ENCODE measurements at places on chromosomes 1 and 21.

- no peak for DNase-seq
Observed at GRCh38 chr1:23111600-23112535, 56.8 kb downstream of the LUZP1 start.

GRCh38 chr1:8020032-8020431, 6.1 kb downstream of the ERRFI1 start:
- DNase-seq = no peak

DNA sequence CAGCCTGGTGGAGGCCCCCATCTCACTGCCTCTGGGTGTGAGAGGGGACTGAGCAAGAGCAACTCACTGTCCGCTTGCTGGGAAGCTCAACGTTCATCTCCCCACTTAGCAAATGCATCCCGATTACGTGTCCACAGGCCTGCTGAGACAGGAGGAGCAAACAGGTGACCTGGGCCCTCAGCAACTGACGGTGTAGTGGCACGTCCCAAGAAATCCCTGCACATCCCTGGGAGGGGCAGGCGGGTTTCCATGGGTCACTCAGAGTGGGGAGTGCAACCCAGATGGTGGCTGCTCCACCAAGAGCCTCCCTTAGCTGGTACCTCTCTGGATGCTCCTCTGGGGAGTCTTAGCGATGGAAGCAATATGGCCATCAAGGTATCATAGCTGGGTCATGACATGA, 229.4 kb downstream of the DYRK1A start:
- no peak for DNase-seq

DNA sequence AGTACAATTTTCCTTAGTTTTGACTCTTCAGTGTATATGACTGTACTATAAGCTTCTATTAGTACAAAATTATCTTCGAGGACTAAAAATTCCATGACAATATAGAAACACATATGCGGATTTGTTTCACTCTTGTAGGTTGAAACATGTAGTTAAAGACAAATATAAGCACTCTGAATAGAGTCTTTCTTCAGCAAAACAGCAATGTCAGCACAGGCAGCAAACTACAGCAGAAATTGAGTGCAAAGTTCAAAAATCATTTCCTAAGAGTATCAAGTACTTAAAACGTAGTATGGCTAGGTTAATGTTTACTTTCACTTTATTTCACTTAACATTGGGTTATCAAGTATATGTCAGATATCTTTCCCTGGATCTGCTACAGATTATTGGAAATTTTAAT, 106.7 kb downstream of the FAF1 start:
- DNase-seq = no peak

- no peak for DNase-seq
Observed at GRCh38 chr1:228743405-228743804, 8.1 kb downstream of the RHOU start.

DNA sequence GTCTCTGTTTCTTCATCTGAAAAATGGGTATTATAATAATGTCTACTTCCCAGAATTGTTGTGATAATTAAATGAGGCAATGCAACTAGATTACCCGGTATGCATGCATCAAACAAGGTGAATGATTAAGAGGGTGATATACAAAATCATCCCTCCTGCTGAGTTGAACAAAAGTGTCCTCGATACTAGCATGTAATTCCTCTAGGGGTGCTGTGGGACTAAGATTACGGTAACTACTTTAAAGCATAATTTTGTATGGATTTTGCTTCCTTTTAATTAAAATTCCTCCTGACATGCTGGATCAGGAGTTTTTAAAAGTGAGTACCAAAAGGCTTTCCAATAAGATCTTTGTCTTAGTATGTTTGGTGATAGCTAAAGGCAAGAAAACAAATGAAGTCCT, 98.7 kb upstream of the PRMT6 start:
- DNase-seq = no peak

DNA sequence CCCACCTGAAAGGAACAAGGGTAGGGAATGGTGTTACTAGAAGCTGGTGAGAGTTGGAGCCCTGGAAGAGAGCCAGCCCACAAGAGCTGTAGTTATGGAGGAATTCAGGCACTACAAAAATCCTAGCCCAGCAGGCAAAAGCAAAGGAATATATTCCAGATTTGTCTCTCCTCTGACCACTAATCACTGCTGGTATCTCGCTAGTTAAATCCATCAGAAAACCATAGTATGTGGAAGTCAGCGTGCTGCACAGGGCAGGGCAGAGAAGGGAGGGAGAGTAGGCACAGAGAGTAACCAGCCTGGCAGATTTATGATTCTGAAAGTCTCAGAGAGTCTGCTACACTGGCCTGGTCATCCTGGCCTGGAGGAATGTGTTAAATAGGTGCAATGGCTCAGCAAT, 88.6 kb downstream of the SELENOF start:
- DNase-seq = no peak

DNA sequence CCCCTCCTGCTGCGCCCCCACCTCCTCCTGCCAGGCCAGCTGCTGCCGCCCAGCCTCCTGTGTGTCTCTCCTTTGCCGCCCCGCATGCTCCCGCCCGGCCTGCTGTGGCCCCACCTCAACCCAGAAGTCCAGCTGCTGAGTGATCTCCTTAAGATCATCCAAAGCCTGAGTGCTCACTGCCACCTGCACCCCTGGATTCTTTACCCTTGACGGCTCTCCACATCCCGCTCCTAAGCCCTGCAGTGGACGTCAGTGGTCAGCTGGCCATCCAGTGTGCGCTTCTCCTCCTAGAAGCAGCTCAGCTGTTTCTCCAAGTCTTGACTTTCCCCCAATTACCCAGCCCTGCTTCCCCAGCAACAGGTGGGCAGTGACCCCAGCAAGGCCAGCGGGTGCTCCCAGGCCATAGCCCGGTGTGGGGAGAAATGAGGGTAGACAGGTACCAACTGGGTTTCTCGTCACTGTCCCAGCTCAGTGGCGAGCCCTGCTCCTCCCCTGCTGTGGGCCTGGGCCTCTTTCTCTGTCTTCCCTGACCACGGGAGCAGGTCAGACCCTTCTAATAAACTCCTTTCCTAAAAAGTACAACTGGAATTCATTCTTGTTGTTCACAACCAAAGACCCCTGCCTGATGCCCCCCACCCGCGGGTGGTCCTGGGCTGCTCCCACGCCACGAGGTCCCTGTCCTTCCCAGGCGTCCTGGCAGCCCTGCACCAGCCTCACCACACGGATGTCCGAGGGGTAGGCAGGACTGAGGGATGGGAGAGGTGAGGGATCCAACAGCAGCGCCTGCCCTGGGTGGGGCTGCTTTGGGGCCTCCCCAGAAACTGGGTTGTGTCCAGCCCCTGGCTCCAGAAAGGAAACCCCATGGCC, 1.4 kb downstream of the KRTAP10-7 start:
- no peak for DNase-seq

DNA sequence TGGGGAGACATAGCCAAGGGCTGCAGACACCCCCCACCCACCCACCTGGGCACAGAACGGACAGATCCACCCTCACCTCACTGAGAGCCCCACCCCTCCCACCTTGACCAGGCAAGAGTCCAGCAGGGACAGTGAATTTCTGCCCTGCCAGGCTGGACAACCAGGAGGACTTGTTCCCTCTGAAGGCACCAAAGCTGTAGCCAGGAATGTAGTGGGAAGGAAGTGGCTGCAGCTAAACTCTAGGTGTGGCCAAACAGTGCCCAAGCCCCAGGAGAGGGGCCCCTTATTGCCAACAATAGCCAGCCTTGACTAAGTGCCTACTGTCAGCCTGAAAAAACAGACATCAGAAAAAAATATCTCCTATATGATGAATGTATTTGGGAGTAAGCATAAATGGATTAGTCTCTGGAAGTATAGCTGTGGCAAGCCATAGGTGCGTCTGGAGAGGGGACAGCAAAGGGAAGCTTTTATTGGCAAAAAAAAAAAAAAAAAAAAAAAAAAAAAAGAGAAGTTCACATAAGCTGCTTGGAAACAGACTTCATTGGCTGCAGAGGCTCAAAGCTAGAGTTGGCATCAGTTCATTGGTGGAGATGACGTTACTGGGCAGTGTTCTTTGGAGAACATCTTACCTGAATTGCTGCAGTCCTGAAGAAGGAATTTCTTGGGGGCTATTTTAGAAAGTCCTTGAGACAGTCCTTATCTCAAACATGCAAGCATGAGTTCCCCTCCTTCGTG, 64.1 kb upstream of the TMEM51 start:
- no peak for DNase-seq

All from T-helper 1 cell (primary cell).